ENCODE measurements at places on chromosomes 1 and 21.

DNA sequence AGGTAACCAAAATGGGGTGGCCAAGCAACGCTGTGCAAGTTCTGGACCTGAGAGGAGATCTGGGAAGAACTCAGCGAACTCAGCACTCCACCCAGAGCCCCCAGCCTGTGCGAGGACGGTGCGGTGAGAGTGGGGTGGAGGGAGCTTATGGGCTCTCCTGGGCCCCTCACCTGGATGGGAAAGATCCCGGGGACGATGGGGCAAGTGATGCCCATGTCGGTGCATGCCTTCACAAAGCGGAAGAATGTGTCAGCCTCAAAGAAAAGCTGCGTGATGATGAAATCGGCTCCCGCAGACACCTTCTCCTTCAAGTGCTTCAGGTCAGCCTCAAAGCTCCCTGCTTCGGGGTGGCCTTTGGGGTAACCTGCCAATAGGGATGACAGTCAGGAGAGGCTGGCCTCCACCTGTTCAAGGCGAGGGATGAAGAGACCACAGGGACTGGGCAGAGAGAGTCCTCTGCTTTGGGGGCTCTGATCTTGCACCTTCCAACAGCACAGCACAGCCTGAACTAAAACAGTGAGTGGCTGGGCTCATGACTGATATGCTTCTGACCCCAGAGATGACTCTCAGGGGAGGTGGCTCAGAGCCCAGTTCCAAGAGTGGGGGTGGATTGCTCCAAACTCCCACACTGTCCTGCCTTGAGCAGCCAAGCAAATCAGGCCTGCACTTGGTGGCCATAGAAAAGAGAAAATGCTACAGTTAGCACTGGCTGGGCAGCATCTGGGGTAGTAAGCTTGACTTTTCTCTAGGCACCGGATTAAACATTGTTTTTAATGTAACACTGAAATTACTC, 9.5 kb downstream of the MTHFR start:
- DNase-seq: no peak

DNA sequence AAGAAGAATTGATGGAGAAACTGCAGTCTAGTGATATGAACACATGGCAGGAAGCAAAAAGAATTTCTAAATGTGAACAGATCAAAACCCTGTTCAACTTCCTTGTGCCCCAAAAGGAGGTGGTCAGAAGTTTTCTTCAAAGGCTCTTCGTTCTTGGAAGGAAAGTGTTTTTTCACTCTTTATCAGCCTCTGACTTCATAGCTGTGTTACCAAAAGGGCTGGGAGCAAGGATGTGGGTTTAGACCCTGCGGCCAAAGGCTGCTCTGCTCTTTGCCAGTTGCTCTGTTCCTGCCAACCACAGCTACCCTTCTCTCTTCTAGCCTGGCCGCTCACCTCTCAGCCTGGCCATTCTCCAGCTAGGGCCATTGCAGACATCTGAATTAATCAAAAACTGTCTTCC, 53.8 kb downstream of the PTGER3 start:
- DNase-seq: no peak

GRCh38 chr1:78570539-78570938, 49.7 kb upstream of the IFI44L start:
- no peak for DNase-seq

DNA sequence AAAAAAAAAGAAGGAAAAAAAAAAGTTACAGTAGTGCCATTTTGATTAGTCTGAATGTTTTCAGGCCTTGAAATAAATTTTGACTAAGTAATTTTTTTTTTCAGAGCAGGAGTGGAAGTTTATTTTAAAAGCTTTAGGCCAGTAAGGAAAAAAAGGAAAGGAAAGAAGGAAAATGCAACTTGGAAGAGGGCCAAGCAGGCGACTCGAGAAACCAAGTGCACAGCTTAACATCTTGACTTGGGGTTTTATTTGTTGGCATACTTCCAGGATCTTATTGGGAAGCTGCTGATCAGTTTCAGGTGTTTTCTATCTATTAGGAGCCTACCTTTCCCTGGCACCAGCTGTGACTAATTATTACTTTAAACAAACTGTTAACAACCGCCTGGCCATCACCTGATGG, 41.7 kb downstream of the ATF3 start:
- DNase-seq: no peak

GRCh38 chr1:54376430-54377039, 29.7 kb downstream of the SSBP3 start:
- DNase-seq: no peak

GRCh38 chr1:28507247-28507645, 1.4 kb downstream of the RCC1 start:
- no peak for DNase-seq

DNA sequence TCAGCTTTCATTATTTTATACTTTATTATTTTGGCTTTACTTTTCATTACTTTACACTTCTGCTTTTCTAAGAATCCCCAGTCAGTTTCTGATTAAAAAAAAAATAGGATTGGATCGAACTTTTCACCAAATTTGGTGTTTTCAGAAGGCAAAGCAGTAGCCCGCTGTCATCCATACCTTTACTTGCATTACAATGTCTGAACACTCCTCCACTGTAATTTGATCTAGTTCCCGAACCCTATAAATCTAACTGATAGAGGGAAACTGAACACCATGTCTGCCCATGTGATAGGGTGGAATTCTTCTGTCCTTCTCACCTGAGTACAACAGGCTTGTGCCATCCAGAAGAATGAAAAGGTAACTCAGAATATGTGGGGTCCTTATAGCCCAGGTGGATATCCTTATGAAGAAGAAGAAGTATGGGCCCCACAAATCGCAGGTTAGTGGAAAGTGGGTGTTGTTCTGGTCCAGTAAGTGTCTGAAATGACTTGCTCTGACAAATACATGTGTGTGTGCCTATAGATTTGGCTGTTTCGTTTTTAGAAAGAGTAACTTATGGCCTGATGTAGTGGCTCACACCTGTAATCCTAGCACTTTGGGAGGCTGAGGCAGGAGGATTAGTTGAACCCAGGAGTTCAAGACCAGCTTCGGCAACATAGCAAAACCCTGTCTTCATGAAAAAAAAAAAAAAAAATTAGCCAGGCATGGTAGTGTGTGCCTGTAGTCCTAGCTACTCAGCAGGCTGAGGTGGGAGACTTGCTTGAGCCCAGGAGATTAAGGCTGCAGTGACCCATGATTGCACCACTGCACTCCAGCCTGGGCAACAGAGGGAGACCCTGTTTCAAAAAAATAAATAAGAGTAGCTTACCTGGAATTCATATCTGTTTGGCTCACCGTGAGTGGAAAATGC, 26.6 kb upstream of the CDC14A start:
- peak; percentile 52 for DNase-seq

DNA sequence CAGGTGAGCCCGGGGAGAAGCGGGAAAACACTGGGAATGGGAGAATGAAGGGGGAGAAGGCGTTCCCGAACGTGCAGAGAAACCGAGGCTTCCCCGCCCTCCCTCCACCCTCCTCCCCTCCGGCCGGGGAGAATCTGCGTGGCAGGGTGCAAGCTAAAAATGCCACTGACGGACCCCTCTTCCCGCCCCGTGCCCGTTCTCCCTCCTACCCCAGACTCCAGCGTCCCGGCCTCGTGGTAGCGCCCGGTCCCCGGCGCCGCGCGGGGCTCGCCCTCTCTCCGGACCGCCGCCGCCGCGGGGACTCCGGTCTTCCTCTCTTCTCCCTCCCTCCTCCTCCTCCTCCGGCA, 81.6 kb upstream of the AK4 start:
- DNase-seq: peak; percentile 64

Measured in NCI-H510A treated with DMSO at 0.1 percent for 48 hours (cell line).